ENCODE measurements at places on chromosomes 2 and 18. TPM values are rescaled to one million over a fixed set of nuclear protein-coding genes. Genes with fewer than 3 reads are reported as not detected.

DNA sequence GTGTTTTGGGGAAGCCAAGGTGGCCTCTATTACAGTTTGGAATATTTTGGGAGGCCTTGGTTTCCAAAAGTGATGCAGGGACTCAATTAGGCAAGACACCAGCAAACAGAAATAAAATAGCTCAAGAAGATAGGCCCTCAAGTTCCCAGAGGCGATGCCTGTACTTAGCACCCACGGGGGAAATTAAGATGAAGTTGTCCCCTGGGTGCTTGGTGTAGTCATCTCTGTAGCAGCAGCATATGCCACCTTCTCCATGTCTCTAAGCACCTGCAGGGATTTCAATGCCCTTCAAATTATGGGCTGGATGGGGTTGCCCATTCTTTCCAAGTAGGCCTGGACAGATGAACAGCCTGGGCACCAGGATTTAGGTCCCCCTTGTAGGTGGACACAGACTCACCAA, 185.0 kb downstream of the CTIF start:
- DNase-seq, result no peak

- DNase-seq, result no peak
These were observed 61.8 kb upstream of the NARS1 start for GRCh38 chr18:57683470-57683869.

DNA sequence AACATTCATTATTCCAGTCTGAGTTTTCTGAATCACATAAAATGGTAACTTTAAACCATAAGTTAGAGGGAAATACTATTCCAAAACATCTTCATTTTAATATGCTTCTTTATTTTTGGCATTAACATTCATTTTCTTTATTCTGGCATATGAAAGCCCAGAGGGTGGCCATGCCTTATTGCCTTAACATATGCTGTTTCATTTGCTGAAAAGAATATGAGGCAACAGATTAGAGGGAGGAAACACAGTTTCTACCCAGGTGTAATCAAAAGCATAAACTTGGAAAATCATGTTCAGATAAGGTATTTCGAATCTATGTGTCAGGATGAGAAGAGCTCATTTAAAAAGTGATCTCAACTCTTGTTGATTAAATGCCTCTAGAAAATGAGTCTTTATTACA, 379.9 kb upstream of the DSEL start:
- no peak for DNase-seq

Gene STAT4
- total RNA-seq, result 0.16 TPM

Gene DAW1
- total RNA-seq, result 2.0 TPM

DNA sequence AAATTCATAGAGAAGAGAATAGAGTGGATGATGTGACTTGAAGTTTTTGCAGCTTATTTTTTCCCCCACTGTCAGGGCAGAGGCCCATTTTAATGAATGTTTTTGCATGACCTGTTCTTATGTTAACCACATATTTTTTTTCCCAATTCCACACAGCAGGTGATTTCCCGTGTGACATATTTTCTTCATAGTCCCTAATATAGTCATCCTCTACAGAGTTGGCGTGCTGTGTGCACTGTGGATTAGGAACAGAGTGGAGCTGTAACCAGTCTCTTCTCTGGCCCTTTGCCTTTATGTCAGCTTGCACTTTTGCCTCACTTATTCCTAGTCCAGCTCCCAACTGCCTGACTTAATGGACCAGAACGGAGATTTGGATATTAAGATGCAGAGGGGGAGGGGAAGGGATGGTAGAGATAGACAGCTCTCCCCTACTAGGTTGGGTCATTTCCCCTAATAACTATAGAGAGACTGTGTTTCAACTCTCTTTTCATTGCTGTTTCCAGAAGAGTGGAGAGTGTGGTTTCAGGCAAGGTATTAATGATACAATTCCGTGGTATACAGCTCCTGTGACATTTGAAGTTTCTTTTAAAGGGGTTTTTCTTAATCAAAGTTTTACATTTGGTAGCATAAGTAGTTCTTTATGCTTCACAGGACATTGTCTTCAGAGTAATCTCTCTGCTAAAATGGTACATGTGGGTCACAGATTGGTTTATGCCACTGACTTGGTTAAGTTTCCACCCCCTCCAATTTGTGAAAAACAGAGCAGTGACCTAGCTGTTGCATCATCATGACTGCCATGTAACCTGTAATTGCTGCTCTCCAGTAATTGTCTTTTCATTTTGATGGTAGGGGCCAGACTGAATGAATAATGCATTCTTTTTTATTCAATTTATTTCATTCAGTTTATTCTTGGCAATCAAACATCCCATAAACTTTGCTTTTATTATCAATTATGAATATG, 161.3 kb downstream of the HAUS1 start:
- DNase-seq, result peak; percentile 24

Gene SLC11A1
- total RNA-seq, result not detected

- DNase-seq, result no peak
These were observed 198.5 kb downstream of the HDAC4 start for GRCh38 chr2:239202343-239202742.

DNA sequence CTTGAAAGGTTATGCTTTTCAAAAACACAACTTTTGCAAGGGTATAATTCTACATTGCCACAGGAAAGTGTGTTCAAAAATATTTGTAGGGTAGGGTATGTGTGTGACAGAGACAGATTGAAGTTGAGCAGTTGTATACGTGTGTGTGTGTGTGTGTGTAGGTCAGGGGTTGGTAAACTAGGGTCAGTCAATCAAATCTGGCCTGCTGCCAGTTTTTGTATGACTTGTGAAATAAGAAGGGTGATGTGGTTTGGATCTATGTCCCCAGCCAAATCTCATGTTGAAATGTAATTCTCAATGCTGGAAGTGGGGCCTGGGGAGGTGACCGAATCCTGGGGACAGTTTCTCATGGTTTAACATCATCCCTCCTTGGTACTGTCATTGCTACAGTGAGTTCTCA, 148.2 kb downstream of the CERS6 start:
- no peak for DNase-seq

DNA sequence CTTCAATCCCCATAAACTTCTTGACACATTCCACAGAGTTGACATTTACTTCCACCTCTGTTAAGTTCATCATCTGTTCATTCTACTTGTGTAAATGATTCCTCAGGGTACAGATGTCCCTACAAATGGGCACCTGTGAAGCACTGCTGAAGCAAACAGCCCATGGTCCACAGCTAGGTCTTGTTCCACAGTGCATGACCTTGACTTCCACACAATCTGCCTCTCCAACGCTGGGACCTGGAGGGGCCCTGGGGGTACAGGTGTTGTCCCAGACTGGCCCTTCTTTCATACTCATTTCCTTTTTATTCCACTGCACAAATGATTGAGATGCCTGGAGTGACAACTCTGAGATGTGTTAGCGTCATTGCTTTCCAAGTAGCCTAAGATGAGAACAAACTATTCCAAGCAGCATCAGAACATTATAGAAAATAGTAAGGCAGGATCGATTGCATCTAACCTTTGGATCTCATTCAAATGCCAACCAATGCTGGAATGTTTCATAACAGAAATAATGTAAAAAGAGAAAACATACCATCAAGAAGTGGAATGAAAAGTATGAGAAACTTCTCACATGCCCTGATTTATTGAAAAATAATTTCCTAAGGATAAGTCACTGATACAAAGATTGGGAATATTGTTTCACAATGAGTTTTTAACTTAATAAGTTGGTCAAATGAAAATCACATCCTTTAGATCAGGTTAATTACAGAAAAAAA, 31.2 kb downstream of the PIEZO2 start:
- DNase-seq, result no peak

DNA sequence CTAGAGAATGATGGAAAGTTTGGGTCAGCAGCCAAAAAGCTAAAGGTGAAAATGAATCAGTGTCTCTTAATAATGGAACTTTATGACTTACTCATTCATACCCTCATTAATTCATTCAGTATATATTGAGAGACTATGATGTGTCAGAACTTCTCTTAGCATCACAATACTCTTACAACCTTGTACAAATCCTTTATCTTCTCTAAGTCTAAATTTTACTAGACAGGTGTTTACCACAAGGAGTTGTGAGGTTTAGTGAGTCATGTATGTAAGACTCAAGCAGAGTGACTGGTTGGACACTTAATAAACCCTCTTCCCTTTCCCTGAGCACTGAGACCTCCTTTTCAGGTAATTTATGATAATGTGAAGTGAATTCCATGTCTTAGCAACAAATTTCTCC, 129.6 kb downstream of the PPP1R1C start:
- no peak for DNase-seq

GRCh38 chr18:67771271-67771670, 254.8 kb upstream of the DSEL start:
- no peak for DNase-seq

Gene GLS
- total RNA-seq, result 133 TPM

Gene MYCN
- 145 TPM for total RNA-seq

GRCh38 chr2:56583796-56584315, 400.1 kb downstream of the CCDC85A start:
- DNase-seq, result peak; percentile 52

Gene UPP2
- total RNA-seq, result not detected

GRCh38 chr18:79320216-79320850, 75.4 kb upstream of the NFATC1 start:
- DNase-seq, result no peak

DNA sequence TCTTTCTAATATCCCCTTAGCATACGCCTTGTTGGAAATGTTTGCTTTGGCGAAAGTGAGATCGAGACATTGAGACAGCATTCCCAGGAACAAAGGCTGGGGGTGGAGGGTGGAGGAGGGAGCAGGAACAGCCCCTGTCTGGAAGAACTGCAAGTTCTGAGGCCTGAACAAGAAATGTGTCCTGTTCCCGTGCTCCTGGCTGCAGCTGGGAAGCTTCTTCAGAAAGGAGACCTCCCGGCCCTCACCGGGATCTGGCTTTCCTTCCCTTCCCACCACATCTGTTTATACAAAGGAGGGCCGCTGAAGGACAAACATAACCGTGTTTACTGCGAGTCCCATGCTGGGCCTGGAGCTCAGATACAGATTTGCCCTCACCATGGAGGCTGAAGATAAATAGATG, 35.9 kb downstream of the AFF3 start:
- peak; percentile 70 for DNase-seq

Gene PAIP2B
- 29.7 TPM for total RNA-seq

- no peak for DNase-seq
These were observed 146.3 kb upstream of the CELF4 start for GRCh38 chr18:37711766-37712505.

DNA sequence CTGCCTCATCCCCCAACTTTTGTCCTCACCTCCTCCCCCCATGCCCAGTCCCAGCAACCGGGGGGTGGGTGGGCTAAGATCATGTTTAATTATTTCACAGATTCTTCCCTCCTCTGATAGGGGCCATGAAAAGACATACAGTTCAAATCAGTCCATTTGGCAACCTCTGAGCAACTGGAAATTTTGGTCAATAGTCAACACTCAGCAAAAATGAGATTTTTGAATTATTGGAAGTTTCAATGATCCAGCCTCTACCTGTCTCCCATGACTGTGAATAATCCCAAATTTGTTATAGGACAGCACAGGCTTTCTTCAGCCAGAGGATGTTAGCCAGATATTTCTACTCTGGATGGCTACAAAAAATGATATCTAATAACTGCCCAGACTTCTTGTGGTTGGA, 549.9 kb downstream of the TNS1 start:
- no peak for DNase-seq

- DNase-seq, result no peak
These were observed 320.0 kb upstream of the TNP1 start for GRCh38 chr2:217179854-217180253.

GRCh38 chr2:48619526-48619925, 1.9 kb downstream of the GTF2A1L start:
- DNase-seq, result no peak

DNA sequence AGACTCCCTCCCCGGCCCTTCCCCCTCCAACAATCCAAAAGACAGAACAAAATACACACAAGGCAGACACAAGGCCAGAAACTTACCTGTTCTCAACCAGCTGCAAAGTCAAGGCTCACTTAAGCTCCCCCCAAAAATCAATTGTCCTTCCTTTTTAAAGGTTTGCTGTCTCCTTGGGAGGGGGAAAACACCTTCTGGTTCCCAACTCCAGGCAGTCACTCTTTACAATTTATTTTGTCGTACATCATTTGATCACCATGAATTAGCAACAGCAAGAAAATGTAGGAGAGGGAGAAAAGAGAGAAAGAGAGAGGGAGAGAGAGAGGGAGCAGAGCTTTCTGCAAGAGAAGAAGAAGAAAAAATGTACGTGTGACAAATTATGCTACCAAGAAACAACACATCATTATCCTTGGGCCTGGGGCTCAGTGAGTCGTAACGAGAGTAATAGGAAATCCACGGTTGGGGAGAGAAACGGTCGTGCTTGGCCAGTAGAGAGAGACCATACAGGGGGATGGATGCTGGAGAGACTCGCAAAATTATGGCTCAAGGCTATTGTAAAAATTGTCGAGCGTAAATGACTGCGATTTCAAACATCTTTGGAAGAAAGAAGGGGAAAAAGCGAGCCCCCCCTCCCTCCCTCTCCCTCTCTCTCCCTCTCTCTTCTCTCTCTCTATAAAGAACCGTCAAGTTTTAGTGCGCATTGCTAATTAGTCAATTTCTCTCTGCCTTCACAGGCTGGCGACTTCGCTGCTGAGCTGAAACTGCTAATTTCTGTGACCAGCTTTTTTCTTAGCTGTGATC, at the start of gene KLHL14:
Gene KLHL14 (minus strand): TSS at position 443 of the 801 bp plus-strand sequence. CDS start 2,432 bp downstream, outside the sequence.
- no peak for DNase-seq
